ENCODE measurements at places on chromosomes 5 and 9.

DNA sequence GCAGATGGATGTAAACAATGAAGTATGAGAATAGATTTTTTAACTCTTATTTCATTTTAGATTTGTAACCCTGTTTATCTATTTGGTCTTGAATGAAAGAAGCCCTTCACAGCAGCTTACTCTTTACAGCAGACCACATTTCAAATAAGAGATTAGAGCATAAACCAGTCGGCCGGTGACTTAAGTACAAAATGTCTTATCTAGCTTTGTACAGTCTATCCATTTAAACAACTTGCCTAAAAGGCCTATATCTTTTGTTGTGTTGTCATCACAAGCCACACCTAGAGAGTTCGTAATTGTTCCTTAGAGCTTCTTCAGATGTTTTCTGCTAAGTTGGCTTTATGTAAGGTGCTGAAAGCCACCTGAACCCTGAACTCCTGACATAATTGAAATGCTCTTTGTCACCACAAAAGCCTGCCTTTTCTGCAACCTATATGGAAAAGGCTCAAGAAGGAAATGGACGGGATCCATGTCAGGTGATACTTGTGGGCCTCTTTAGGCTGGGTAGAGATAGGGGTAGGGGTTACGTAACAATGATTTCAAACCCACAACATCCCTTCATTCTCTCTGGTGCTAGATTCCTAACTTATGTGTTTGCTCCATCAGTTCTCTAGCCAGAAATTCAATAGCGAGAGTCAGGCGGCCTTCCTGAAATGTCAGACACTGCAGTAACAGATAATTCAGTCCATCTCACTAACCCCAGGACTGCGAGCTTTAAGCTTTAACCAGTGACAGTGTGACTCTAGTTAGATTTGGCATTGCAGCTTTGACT lies 162.5 kb downstream of the CD180 start:
- DNase-seq: no peak

GRCh38 chr5:32574540-32575175 lies 10.7 kb upstream of the SUB1 start:
- DNase-seq: no peak

- DNase-seq: no peak
These were observed 141.4 kb downstream of the PRR16 start for GRCh38 chr5:120605325-120606079.

- peak; percentile 15 for DNase-seq
These were observed 289.5 kb downstream of the DOCK8 start for GRCh38 chr9:503881-504852.

DNA sequence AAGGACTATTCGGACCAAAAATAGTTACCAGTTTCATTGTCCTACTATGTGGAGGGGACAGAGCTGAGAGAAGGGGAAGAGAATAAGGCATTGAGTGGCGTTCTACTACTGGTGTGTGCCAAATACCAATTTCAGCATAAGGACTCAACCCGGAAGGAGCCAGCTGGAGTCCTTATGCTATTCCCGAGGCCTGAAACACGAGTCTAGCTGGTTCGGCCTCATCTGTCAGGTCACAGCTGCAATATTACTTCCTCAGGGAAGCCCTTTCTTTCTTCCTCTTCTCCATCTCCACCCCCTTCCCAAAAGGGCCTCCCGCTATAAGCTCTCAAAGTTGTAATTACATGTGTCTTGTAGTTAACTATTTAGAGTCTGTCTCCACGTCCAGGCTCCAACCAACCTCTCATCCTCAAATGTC lies 20.5 kb upstream of the FER start:
- DNase-seq: peak; percentile 74

DNA sequence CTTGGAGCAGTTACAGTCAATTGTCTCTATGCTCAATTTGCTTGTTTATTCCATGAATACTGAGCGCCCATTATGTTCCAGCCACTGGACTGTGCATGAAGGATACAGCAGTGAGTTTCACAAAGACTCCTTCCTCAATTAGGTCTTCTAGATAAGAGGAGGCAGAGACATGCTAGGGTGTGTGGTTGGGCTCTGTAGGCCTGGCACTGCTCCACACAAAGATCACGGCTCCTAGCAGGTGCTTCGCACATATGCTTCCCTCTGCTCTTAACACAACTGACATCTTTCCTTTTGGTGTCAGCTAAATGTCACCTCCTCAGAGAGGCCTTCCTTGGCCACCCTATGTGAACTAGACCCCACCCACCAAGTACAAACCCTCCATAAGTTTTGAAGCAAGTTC lies 10.9 kb downstream of the IL12B start:
- DNase-seq: no peak

- no peak for DNase-seq
These were observed 73.5 kb downstream of the NR6A1 start for GRCh38 chr9:124697326-124698200.

DNA sequence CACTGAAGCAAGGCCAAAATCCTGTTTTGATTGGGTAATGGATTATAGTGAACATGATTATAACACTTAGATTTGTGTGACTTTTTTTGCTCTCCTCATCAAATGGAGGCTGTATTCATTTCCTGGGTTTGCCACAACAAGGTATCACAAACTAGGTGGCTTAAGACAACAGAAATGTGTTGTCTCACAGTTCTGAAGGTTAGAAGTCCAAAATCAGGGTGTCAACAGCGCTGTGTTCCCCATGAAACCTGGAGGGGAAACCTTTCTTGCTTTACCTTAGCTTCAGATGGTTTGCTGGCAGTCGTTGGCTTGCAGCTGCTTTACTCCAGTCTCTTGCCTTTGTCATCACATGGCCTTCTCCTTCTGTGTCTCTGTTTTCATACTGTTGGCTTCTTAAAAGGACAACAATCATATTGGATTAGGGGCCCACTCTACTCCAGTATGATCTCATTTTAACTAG lies 32.4 kb downstream of the CDC42SE2 start:
- no peak for DNase-seq

DNA sequence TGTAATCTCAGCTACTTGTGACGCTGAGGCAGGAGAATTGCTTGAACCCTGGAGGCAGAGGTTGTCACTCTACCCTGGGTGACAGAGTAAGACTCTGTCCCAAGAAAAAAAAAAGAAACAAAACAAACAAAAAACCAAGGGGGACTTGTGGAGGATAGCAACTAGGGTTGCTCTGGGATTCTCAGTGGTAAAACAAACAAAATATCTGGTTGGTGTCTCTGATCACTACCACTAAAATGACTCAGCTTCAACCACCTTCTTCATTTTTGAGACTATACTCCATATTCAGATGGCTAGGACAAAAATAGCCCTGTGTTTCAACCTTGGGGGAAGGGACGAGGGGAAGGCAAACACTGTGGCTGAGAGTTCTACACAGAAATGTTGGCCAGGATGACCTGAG lies 110.3 kb downstream of the ARRDC3 start:
- no peak for DNase-seq

GRCh38 chr5:176647843-176648473 lies 674 bp downstream of the TSPAN17 start:
- DNase-seq: no peak

GRCh38 chr5:37598733-37599132 lies 219.6 kb downstream of the WDR70 start:
- no peak for DNase-seq

GRCh38 chr9:92747459-92748232 lies 17.0 kb downstream of the BICD2 start:
- DNase-seq: no peak

DNA sequence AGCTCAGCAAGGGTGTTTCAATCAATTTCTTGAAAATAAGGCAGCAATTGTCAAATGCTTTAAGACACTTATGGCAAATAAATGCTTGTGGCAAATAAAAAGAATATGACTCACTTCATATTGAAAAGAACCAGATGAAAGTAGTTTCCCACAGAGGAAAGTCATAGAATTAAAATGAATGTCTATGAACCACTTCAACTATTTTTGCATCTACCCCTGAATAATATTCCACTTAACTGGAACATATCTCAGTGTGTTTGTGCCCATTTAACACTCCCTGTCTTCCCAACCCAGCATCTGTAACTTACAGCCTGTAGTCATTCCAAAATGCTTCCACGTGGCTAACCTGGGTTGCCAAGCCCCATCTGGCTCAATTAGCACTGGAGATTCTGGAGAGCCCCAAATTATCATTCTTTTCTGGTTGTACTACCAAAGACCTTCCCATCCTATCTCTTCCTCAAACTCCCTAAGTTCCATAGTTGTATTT lies 84.7 kb downstream of the FEM1C start:
- no peak for DNase-seq

- no peak for DNase-seq
These were observed 46.3 kb upstream of the TDRD7 start for GRCh38 chr9:97365634-97366033.

- no peak for DNase-seq
These were observed 1034.8 kb downstream of the MAT2B start for GRCh38 chr5:164540174-164540573.

DNA sequence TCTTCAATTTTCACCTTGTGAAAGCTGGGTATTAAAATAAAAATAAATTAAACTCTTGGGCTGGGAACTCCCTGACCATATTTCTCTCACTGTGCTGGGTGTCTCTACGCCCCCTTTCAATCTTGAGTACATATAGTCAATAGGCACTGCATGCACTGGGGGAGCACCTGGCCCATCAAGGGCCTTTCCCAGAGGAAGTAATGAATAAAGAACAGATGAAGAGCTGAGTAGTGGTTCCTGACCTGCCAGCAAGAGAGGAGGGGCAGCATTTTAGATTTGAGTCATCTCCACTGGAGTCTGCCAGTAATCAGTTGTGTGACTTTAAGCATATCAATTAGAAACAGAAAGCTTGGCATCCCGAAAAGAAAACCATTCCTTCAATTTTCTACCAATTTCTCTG lies 6.2 kb downstream of the MAPKAP1 start:
- DNase-seq: no peak

GRCh38 chr9:122151267-122151828 lies 8.2 kb downstream of the NDUFA8 start:
- DNase-seq: no peak

DNA sequence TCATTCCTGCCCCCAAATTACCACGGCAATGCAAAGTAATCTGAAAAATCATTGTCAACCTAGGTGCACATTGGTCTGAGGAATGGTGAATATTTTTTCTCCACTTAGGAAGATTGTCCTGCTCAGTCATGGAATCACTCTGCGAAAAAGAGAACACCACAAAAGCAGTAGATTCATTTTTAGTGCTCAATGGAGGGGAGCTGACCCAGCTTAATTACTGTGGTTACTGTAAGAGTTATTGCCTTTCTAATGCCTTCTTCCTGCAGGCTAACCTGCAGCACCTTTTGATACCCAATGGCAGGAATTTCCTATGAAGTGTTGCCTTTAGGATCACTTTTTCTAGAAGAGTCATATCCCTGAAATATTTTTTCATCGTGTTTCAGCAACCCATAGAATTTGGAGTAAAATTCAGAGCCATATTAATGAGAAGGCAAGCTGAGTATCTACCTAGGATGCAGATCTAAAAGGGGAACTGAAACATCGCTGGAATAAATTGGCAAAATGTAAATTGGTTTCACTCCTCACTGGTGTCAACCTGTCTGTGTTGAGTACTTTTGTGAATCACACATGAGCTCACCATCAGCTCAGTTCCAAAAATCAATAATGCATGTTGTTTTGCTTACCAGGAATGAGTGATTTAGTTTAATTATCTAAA lies 464.5 kb downstream of the CSNK1G3 start:
- DNase-seq: no peak

DNA sequence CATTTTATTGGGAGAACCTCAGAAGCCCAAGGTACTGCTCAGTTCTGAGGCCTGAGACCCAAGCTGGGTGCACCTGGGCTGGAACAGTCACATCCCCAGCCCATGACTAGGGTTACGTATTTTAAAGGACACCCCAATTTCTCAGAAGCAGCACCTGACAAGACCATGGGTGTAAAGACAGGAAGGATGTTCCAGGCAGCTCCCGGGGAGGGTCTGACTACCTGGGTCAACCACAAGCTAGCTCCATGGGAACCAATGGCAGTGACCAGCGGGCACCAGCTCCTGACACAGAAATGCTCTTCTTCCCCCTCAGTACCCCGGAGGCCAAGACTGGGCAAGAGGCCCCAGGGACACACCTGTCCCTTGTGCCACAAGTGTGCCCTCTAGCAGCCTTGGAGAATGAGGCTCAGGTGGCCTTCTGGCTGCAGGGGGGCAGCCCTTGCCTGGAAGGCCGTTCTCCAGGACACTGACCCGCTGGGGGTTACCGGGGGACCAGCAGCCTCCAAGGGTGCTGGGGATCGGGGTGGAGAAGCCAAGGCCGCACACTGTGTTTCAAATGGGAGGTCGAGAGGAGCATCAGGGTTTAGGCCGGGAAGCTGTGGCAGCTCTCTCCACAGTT lies 52.6 kb downstream of the IPPK start:
- no peak for DNase-seq

DNA sequence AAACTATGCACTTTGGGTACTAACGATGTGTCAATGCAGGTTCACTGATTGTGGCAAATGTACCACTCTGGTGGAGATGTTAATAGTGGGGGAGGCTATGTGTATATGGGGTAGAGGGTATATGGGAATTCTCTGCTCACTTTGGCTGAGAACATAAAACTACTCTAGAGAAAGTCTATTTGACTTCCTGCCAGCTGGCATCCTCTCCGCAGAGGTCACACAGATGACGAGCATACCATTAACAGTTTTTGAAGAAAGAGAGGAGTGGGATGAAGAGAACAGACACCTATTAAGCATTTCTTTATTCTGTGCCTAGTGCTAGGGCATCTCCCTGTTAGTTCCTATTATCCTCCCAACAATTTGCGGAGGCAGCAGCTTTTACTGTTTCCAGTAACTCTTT lies 58.4 kb upstream of the TRIM32 start:
- no peak for DNase-seq

DNA sequence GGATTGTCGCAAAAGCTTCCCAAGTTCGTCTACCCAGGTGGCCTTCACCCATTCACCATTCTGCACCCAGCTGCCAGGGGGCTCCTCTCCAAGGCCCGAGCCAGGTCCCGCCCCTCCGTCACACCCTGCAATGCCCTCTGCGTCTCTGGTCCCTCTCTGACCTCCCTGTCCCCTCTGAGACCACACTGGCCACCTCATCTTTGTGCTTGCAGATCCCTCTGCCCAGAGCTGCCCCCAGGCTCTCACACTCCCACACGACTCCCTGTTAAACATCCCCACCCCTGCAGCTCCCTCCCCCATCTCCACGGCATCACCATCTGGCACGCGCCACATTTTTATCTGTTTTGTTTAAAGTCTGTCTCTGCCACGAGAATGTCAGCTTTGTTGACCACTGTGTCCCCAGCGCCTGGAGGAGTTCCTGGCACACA lies 243.6 kb downstream of the PBX3 start:
- no peak for DNase-seq

Measured in skin of body (tissue), 3 donors.